ENCODE measurements at places on chromosomes 2 and 18. TPM values are rescaled to one million over a fixed set of nuclear protein-coding genes. Genes with fewer than 3 reads are reported as not detected.
A peak's percentile ranks its signal among the peaks of the same experiment; 100 is the strongest.

The FSHR gene
- not detected for total RNA-seq

The RIT2 gene
- total RNA-seq: not detected

- no peak for DNase-seq
These were observed 768.6 kb upstream of the HS6ST1 start for GRCh38 chr2:129087133-129087813.

The FEV gene
- not detected for total RNA-seq

The RAB11FIP5 gene
- 8.5 TPM for total RNA-seq

- DNase-seq: no peak
These were observed 98.1 kb upstream of the CERS6 start for GRCh38 chr2:168357797-168358472.

- no peak for DNase-seq
These were observed 1.3 kb downstream of the WDR35 start for GRCh38 chr2:19988600-19988999.

- peak; percentile 5 for DNase-seq
These were observed 27.8 kb upstream of the TNS1 start for GRCh38 chr2:218030409-218031195.

DNA sequence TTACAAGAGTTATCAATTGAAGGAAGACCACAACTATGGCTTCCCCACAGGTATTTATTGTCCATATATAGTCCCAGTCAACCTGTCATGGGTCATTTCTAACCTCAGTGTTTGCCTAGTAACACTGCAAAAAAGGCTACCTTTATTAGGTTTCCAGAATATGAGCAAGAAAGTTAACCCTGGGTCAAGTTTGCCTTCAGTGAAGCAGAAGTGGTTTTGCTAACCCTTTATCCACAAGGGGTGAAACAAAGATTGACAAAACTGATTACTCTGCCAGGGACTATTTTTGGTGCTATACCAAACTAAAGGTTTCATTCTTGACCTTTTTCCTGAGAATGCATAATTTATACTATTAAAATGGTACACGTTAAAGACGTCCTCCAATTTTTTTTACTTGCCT is 28.8 kb downstream of the SP100 start:
- no peak for DNase-seq

GRCh38 chr2:174632841-174633622 is 35.4 kb upstream of the WIPF1 start:
- no peak for DNase-seq

The LYPD1 gene
- total RNA-seq: not detected

The SLC11A1 gene
- 0.17 TPM for total RNA-seq

The EVX2 gene
- not detected for total RNA-seq

The NCL gene
- 542 TPM for total RNA-seq

GRCh38 chr2:225996462-225996828 is 596.9 kb downstream of the NYAP2 start:
- no peak for DNase-seq

- DNase-seq: no peak
These were observed 2.0 kb upstream of the FAM117B start for GRCh38 chr2:202632682-202633290.

GRCh38 chr2:112630268-112630667 is 15.5 kb upstream of the SLC20A1 start:
- no peak for DNase-seq

The CRYBA2 gene
- total RNA-seq: not detected

The GATA6 gene
- total RNA-seq: not detected

DNA sequence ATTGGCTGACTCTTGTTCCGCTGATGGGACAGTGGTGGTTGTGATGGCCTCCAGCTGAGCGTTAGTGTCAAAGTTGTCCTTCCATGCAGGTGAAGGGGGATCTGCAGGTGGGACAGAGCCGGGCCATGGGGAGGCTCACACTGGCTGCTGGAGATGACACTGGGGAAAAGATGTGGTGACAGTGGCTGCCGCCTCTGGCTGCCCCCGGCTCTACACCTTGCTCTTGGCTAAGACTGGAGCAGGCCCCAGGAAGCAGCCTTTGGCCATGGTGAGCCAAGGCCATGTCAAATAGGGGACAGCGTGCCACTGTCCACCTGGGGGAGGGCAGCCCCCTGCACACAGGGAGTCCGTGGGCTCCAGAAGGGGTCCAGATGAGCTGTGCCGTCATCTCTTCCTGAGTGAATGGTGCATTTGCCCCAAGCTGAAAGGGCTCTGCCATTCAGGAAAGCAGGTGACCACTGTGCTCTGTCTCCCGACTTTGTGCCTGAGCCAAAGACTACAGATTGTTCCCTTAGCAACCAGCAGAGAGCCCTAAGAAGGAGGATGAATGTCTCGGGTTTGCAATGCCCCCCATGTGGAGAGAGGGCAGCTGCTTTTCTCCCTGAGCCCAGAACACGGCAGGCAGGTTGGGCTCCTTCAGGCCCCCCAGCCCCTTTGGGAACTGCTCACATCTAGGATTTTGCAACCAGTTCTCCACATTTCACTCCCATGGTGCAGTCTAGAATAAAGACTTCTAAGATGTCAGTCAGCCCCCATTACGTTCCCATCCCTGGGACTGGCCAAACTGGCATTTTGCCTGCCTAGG is 79.1 kb upstream of the BCL2L11 start:
- no peak for DNase-seq

DNA sequence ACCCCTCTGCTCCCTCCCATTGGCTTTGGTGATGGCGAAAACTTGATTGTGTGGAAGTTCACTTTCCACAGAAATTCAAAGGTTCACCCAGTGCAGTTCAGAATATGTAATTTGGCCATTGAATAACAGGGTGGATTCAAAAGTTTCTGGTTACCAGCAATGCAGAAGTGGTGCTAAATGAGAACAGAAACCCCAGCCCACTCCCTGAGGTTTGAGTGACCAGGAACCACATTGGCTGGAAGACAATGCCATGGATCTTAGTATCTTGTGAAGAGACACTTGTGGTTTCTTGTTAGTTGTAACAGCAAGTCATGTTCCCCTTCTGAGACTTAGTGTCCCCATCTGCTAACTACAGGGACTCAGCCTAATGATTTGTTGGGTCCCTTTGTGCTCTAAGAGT is 49.8 kb downstream of the QPCT start:
- no peak for DNase-seq

GRCh38 chr18:23499291-23499781 is 4.0 kb upstream of the RMC1 start:
- no peak for DNase-seq

The ABCB11 gene
- total RNA-seq: 0.20 TPM
